ENCODE measurements at places on chromosomes 4 and X.

GRCh38 chr4:3046162-3046561 is 28.2 kb downstream of the HTT-AS start:
- DNase-seq = no peak

DNA sequence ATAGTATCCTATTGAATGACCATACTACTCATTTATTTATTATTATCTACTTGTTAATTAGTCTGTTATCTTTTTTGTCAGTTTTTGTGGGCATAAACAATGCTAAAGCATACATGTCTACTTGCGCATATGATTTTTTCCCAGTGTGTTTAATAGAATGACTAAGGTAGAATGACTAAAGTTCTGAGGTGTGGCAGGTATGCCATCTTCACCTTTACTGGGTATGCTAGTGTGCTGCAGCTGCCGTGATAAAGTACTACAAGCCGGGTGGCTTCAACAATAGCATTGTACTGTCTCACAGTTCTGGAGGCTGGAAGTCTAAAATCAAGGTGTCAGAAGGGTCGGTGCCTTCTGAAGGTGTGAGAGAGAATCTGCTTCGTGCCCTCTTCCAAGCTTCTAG is 19.2 kb downstream of the CD38 start:
- DNase-seq = no peak

DNA sequence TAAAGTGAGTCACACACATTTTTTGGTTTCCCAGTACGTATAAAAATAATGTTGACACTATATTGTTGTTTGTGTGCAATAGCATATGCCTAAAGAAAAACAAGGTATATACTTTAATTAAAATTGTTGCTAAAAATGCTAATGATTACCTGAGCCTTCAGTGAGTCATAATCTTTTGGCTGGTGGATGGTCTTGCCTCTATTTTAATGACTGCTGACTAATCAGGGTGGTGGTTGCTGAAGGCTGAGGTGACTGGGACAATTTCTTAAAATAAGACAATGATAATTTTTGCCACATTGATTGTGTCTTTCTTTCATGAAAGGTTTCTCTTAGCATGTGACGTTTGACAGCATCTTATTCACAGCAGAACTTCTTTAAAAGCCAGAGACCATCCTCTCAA is 21.0 kb upstream of the ANXA10 start:
- no peak for DNase-seq

- DNase-seq = peak; percentile 64
Measured at GRCh38 chr4:12146339-12146738, 717.6 kb upstream of the HS3ST1 start.

- no peak for DNase-seq
Measured at GRCh38 chr4:125956276-125956675, 641.5 kb downstream of the FAT4 start.

DNA sequence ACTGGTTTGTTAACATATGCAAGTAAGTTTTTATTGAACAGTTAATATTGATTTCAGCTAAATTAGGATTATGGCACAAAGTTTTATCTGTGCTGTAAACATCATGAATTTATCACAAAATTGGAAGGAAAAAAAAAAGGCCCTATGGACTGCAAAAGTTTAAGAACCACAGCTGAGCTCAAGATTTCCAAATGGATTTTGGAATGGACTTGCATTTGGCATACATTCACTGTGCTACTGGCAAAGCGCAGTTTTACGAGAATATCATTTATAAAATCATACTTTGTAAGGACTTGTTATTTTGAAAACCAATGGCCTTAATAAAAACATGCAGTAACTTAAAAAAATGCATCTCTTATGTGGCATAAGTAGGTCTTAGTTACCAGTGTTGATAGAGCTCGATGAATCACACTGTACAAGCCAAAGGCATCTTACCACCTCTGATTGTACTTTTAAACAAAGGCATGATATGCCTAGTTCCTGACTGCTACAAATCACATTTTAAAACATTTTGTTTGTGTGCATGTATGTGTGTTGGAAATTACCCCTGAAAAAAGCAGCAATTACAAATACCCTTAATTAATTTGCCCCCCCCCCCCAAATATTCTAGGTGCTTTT is 58.6 kb downstream of the TAB3 start:
- no peak for DNase-seq

DNA sequence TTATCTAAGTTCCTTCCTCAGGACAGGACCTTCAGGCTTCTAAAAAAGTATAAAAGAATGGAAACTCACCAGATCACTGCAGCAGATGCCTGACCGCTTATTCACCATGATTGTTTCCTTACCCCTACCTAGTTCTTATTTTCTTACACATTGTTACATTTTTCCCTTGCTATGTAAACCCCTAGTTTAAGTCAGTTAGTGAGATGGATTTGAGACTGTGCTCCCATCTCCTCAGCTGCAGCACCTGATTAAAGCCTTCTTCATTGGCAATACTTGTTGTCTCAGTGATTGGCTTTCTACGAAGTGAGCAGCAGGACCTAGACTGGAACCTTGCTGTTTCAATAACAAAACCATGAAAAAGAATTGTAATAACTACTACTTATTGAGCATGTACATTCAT is 4.7 kb downstream of the SPARCL1 start:
- DNase-seq = no peak
